H1 (cell line): ENCODE measurements at places on chromosomes 4 and X. TPM values are rescaled to one million over a fixed set of nuclear protein-coding genes. Genes with fewer than 3 reads are reported as not detected.

PABPC1L2A gene
- polyA plus RNA-seq: 0.44 and 0.83 TPM in 2 replicates

SFRP2 gene
- 108 and 177 TPM in 2 replicates for polyA plus RNA-seq

ADD1 gene
- polyA plus RNA-seq: 113 and 219 TPM in 2 replicates

SRPK3 gene
- not detected in 2 replicates for polyA plus RNA-seq

F8A2 gene
- polyA plus RNA-seq: not detected in 2 replicates

CENPVL2 gene
- polyA plus RNA-seq: 7.3 and 8.0 TPM in 2 replicates

ZNF157 gene
- polyA plus RNA-seq: 0.47 and 0.67 TPM in 2 replicates

ADGRG2 gene
- 10.7 and 13.3 TPM in 2 replicates for polyA plus RNA-seq
